ENCODE measurements at places on chromosomes 11 and 22.

GRCh38 chr22:39739338-39740027 lies 154.1 kb downstream of the ENTHD1 start:
- no peak for DNase-seq

DNA sequence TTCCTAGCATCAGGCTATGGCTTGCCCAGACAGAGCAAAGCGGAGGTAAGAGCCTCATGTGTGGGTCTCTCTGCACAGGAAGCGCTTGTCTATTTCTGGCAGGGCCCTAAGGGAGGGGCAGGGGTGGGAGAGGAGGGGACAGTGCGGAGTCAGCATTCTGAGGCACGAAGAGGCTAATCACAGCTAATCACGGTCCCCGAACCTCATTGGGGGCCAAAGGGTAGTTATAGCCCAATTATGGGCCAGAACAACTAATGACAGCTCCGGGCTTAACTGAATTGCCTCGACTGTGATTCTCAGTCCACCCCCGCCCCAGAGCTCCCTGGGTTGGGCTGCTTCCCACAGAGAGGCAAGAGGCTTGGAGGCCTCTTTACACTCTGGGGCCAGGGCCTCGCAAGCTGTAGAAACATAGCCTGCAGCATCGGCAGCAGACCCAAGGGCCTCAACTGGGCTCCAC lies 72.7 kb upstream of the PRDM11 start:
- no peak for DNase-seq

GRCh38 chr11:130439160-130439519 lies 9.3 kb upstream of the ADAMTS15 start:
- DNase-seq, result no peak

- DNase-seq, result no peak
These were observed 569.9 kb upstream of the FAT3 start for GRCh38 chr11:91654686-91655085.

GRCh38 chr22:24516301-24516737 lies 21.2 kb downstream of the UPB1 start:
- no peak for DNase-seq

All from stimulated activated CD4-positive, alpha-beta T cell treated with anti-CD3 and anti-CD28 coated beads, Interleukin-15, amount 100 ng/mL, for 1 hour (primary cell).